ENCODE measurements at places on chromosomes 5 and 9. TPM values are rescaled to one million over a fixed set of nuclear protein-coding genes. Genes with fewer than 3 reads are reported as not detected.
A peak's percentile ranks its signal among the peaks of the same experiment; 100 is the strongest.

CTSV gene
- total RNA-seq, result 50.5 TPM

GFRA3 gene
- total RNA-seq, result 1.0 TPM

PCA3 gene
- total RNA-seq, result not detected

NSD1 gene
- total RNA-seq, result 43.4 TPM

PPIC gene
- 13.0 TPM for total RNA-seq

IL33 gene
- 0.33 TPM for total RNA-seq

SLC6A18 gene
- total RNA-seq, result not detected

NUTM2F gene
- total RNA-seq, result not detected

HAVCR1 gene
- not detected for total RNA-seq

UBE2D2 gene
- 150 TPM for total RNA-seq

RLN1 gene
- 0.42 TPM for total RNA-seq

C5orf52 gene
- not detected for total RNA-seq

DNA sequence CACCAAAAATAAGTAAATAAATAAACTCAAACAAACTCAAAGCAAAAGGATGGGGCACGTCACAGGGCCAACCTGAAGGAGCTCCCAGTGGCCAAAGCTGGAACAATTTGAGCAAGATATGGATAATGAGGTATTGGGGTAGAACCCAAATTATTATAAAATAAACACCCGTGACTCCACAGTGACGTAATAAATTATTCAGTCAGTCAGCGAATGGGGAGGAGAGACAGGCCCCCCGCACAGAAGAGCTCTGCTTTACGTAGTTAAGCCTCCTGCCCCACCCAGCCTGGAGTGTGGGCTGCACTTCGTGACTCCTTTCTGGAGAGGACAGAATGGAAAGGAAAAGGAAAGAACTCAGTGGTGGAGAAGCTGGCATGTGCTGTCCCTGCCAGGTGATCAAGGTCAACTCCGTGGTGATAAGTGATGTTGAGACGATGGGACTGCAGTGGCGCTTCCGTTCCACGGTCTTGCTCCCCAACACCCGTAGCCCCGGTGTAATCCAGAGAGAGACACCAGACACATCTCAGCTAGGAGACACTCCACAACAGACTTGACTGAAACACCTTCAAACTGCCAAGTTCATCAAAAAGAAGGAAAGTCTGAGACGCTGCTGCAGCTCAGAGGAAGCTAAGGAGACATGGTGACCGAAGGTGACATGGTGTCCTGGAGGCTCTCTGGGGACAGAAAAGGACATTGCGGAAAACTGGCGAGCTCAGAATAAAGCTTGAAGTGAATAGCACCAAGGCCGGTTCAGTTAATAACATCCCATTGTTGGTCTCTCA is 83.3 kb upstream of the COL5A1 start:
- DNase-seq, result no peak

DNA sequence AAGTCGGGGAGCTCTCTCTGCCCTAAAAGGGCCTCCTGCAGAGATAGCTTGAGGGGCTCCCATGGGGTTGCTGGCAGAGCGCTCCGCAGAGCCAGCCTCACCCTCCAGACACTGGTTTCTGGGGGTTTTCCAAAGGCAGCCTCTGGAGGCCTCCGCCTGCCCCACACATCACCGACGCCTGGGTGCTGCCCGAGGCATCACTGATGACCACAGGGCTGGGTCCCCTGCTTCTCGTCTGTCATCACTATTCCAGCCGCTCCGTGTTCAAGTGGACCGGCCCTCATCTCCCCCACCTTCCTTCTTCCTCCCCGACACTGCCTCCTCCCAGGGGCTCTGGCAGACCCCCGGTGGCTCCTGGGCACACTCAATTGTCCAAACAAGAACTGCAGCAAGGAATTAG is 64.1 kb upstream of the IRX4 start:
- peak; percentile 42 for DNase-seq

DNA sequence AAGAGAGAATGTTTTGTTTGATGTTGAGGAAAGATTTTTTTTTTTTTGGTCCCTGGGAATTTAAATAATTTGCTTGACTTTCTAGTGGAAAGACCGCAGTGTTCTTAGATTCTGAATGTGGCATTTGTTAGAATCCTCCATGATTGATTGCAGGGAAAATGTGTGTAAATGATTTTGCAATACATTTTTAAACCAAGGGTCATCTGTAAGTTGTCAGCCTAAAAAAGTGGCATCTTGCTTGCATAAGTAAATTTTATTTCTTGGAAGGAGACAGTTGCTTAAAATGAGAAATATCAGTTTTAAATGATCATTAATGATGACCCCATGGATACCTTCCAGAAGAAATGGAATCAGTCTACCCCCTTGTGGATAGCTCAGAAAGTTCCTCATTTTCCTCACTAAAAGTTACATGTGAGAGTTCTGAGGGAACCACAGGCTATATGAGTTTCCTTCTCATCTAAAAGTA is 105.1 kb upstream of the SLC25A48 start:
- DNase-seq, result no peak

GRCh38 chr9:6194934-6195333 is 20.7 kb upstream of the IL33 start:
- DNase-seq, result no peak

- no peak for DNase-seq
Observed at GRCh38 chr5:92874790-92875189, 706.2 kb downstream of the NR2F1-AS1 start.

DNA sequence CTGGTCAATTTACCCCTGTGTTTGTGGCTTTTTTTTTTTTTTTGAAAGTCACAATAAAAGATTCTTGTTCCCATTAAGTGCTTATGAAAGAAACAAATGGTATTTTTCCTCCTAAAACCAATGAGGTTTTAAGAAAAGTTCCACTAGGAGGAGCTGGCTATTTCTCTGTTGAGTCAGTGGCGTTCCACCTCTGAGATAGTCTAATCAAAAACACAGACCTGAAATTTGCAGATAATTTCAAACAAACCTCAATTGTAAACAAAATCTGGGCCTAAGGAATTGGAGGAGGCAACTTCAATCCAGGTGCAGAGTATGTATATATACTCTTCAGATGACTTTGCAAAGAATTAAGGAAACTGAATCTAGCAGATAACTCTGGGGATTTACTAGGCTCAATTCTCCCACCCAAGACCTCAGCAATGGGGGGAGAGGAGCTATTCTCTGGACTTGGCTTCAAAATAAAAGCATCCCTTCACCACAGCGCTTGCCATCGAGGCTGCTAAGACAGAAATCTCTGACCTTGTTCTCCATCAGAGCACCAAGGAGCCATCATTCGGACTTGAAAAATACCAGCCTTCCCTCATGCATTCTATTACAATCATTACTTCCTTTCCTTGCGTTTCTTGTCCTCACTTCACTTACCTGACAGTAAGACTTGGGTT is 52.4 kb downstream of the FANCC start:
- no peak for DNase-seq

DNA sequence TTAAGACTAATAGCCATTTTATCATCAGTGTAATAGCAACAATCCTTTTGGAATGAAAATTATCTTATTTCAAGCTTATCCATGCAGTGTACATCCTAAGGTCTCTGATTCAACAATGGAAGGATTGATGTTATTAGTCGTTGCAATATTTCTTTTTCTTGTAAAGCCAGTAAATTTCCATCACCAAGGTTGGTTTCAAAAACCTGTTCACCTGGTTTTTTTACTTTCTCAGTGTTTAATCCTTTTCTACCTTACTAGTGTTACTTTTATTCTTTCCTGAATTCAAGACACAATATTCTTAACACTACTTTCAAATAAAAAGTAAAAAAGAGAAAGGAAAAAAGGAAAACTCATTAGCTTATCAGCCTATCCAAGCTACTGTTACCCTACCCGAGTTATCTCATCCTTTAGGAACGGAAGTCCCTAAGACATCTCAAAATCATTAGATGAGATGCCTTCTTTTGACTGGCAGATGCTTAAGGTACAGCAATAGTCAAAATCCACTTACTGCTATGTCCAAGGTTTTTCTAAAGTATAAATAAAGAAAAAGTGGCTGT is 5.4 kb downstream of the ZFR start:
- DNase-seq, result no peak

DNA sequence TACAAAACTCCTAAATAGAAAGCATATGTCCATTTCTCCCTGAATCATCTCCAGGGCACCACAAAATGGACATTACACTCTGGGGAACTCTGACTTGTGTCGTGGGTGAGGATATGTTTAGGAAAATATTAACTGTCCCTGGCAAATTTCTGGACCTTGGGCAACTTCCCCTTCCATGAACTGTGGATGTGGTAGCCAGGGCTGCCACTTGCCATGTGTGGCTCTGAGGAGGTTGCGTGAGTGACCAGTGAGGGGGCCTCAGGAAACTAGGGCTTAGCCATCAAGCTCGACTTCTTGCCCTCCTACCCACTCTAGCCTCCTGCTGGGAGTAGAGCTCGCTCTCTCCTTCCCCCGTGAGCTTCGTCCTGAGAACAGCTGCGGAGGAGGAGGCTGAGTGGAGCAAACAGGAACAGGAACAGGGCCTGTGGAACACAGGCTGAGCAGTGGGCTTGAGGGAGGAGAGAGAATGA is 13.8 kb upstream of the STC2 start:
- no peak for DNase-seq

GRCh38 chr5:32263684-32264083 is 49.1 kb downstream of the MTMR12 start:
- DNase-seq, result no peak

- no peak for DNase-seq
Observed at GRCh38 chr5:39447968-39448367, 23.2 kb upstream of the DAB2 start.

GRCh38 chr5:167936022-167936421 is 355.4 kb upstream of the WWC1 start:
- no peak for DNase-seq

DNA sequence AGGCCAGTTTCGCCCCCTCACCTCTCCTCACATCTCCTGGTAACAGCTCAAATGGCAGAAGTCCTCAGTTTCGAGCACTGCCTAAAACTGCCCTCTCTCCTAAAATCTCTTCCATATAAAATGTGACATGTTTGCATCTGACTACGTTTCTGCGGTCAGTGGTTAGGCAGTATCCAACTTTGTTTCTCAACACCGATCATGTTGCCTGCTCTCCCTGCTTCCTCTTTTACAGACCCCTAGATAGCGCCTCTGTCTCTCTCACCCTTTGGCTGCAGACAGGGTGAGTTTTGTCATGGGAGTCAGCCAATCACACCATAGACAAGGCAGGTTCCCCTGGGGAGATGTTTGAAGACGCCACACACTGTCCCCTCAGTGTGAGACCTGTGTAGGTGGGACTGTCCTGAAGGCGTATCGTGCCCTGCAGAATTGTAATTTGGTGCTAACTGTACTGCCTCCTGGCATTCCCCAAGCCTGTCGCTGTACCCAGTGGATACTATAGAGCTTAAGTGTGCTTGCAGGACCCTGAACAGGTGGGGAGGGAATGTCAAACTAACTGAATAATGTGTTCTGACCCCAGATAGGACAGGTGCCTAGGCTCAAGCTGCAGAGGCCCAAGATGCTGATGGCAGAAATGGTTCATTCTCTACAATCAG is 1.1 kb downstream of the HEXB start:
- no peak for DNase-seq

DNA sequence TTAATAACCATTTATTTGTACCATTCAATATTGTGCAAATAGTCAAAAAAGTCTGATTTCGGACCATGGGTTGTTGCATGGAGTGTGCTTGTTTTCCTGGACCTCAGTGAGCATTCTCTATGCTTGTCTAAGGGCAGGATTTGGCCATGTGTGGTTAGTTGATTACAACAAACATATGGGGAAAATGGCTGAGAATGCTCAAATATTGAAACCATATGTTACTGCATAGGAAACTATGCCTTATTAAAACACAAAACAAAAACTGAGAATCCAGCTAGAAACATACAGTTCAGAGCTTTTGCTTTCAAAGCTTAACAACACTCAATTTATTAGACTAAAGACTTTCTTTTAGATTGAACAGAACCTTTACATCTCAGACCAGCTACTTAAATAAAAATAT is 928.3 kb downstream of the NR2F1-AS1 start:
- DNase-seq, result no peak

GRCh38 chr9:7707934-7708333 is 91.6 kb downstream of the DMAC1 start:
- DNase-seq, result no peak

GRCh38 chr5:126014676-126015075 is 408.5 kb upstream of the GRAMD2B start:
- DNase-seq, result no peak

GRCh38 chr9:13396418-13396817 is 116.9 kb upstream of the MPDZ start:
- no peak for DNase-seq

DNA sequence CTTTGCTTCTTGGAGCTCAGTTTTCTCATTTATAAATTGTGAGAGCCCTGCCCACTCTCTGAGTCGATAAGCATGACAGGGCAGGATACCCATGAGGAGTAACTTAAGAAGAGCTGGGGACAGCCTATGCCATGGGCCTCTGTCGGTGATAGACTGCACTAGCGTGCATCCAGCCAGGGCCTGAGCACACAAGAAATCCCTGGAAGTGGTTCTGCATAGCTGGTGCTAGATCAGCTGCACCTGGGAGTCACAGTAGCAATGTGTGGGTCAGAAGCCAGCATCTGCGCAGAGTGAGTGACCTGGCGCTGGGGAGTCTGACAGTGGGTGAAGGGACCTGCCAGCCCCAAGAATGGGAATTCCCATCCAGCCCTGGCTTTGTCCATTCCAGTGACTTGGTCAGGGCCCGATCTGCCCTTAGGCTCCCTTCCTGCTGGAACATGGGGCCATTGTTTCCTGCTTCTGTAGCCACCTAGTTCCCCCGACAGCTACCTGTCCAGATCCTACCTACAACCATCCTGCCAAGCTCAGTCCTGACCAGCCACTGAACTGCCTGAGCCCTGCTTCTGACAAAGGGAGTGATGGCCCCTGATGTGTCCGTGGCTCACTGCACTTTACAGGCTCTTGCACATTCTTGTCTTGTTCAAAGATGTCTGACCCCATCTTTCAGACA is 35.9 kb upstream of the NANS start:
- DNase-seq, result no peak

GRCh38 chr5:30099634-30100033 is 1093.9 kb upstream of the CDH6 start:
- no peak for DNase-seq

- no peak for DNase-seq
Observed at GRCh38 chr5:139914218-139914807, 118.7 kb downstream of the PSD2 start.

- DNase-seq, result no peak
Observed at GRCh38 chr5:139037732-139038131, 160.4 kb downstream of the SIL1 start.

GRCh38 chr9:89345476-89345875 is 27.2 kb downstream of the SECISBP2 start:
- DNase-seq, result no peak

- no peak for DNase-seq
Observed at GRCh38 chr9:114616684-114617520, 5.8 kb downstream of the TMEM268 start.

DNA sequence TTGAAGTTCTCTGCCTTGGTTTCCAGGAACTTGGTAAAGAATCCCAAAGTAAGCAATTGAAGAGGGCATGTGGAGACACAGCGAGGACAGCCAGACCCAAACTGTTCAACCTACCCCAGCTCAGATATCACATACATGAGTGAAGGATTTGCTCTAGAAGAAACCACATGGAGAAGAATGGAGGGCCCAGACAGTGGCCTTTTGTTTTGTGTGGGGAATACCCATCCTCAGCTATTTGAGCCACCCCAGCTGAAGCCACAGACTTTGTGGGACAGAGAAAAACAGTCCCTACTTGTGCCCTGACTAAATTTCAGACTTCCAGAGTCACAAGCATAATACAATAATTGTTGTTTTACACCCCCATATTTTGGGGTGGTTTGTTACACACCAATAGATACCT is 387.1 kb downstream of the ZSWIM6 start:
- DNase-seq, result no peak

- no peak for DNase-seq
Observed at GRCh38 chr5:56419667-56420066, 186.5 kb upstream of the ANKRD55 start.

GRCh38 chr9:86202338-86202882 is 57.0 kb downstream of the C9orf153 start:
- DNase-seq, result peak; percentile 61
